ENCODE measurements at places on chromosomes 13 and 19.

DNA sequence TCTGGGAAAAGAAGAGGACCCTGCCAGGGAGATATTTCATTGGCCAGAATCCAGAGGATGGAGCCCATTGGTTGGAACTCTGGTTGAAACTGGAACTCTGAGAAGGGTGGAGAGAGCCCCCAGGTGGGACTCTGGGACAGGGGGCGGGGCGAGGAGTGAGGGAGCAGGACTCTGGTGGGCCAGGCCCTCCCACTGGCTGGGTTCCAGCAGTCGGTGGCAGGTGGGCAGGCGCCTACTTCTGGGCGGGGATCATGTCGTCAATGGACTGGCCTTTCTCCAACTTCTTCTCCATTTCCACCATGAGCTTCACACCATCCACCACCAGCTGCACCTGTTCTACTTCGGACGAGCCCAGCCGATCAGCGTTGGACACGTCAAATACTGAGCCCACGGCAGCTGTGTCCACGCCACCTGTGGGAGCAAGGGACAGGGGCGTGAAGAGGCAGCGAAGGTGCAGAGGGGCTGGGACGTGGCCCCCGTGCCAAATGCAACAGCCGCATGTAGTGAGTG, 16.1 kb downstream of the CKM start:
- no peak for DNase-seq

- DNase-seq: peak; percentile 40
Measured at GRCh38 chr19:49133621-49134454, 14.5 kb downstream of the PPFIA3 start.

GRCh38 chr19:44988896-44989556, 12.2 kb upstream of the RELB start:
- DNase-seq: peak; percentile 26

DNA sequence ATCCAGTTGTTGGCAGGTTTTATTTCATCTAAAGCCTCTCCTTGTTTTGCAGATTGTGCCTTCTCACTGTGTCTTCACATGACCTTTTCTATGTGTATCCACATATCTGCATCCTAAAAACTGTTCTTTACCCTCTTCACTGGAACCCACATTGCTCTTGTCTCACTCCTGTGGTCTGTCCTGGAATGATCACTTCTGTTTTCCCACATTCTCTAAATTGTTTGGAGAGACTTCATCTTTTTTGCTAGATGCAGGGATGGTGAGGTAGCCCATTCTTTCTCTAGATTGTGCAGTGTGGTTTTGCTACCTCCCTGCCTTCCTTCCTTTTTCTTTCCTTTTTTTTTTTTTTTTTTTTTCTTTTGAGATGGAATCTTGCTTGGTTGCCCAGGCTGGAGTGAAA, 608.6 kb upstream of the MIR17HG start:
- DNase-seq: no peak

- no peak for DNase-seq
Measured at GRCh38 chr13:21657538-21657937, 13.3 kb upstream of the FGF9 start.

DNA sequence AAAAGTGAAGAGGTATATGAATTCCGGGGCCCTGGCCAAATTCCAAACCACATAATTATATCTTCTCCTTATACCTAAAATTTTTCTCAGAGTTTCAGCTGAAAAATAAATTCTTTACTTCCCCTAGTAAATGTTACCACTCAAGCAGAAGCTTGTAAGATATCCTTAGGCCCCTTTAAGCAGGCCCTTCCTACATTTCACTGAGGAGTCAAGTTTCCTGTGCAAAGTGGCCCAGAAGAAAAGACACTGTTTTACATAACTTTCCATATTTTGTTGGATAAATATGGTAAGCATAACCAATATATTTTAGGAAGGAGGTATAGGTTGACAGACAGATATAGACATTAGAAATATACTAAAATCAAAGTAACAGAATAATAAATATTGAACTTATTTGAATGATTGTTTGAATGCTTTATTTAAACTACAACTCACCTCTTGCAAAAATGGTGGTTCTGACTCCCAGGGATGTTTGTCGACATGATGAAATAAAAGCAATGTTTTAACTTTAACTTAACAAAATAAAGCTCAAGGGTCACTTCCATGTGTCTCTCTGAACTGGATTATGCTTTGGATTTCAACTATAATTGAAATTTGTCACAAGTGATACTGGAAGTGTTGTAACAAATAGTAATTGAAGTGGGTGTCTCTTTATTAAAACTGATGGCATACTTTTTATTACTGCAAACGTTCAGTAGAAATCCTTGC, 141.2 kb downstream of the SPRY2 start:
- no peak for DNase-seq

GRCh38 chr19:1417681-1418495, 10.5 kb downstream of the DAZAP1 start:
- no peak for DNase-seq

DNA sequence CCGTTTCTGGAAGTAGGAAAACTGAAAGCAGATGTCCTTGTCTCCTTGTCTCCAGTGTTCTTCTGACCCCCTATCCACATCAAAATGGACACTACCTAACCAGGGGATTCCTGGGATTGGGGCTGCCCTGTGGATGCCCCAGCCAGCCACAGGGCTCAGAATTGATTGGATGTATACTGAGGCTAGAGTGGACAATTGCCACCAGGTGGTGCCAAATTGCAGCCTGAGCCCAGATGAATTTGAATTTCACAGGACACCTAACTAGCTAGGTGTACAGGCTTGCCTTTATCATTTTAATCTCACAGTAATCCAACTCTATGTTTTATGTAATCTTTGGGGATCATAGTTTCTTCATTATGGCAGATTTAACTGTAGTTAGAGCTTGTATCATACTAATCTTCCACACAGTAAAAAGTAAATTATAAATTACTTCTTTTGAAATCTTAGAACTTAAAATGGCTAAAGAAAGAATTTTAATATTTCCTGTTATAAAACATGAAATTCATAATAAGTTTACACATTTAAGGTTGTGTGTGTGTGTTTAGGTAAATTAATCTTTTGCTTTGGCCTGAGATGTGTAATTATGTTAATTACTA, 58.0 kb downstream of the PIBF1 start:
- peak; percentile 6 for DNase-seq

DNA sequence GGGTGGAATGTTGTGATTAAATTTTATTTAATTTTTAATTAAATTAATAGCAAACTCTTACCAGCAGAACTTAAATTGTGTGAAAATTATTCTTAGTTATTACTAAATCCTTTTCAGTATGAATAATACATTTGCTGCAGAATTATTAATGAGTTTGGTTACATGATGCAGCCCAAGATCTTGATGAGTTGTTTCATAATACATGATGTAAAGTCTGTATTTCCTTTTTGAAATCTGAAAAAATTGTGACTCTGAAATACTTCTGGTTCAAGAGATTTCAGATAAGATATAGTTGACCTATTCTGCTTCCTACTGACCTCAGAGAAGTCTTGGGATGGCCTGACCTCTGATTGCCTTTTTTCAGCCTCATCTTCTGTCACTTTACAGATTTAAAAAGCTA, 11.1 kb downstream of the SAE1 start:
- no peak for DNase-seq

GRCh38 chr19:30788105-30788765, 416.1 kb downstream of the ZNF536 start:
- no peak for DNase-seq

- no peak for DNase-seq
Measured at GRCh38 chr13:29165840-29166239, 345.7 kb downstream of the MTUS2 start.

- DNase-seq: peak; percentile 57
Measured at GRCh38 chr13:26872525-26873385, 112.2 kb upstream of the GPR12 start.

DNA sequence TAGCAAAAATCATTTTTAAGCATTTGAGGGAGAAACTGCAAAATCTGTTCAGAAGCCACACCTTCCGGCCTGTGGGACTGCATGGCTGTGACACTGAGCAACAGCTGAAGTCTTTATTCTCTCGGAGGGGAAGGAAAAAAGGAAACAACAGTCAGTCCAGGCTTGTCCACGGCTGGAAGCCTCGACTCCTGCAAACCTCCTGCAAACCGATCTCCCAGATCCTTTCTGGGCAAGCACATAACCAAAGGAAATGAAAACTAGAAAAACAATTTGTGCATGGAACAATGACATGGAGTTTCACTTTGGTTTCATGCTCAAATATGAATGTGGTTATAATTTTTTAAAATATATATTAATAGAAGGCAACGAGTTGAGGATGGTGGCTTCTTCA, 1.0 kb downstream of the COL4A1 start:
- DNase-seq: no peak

DNA sequence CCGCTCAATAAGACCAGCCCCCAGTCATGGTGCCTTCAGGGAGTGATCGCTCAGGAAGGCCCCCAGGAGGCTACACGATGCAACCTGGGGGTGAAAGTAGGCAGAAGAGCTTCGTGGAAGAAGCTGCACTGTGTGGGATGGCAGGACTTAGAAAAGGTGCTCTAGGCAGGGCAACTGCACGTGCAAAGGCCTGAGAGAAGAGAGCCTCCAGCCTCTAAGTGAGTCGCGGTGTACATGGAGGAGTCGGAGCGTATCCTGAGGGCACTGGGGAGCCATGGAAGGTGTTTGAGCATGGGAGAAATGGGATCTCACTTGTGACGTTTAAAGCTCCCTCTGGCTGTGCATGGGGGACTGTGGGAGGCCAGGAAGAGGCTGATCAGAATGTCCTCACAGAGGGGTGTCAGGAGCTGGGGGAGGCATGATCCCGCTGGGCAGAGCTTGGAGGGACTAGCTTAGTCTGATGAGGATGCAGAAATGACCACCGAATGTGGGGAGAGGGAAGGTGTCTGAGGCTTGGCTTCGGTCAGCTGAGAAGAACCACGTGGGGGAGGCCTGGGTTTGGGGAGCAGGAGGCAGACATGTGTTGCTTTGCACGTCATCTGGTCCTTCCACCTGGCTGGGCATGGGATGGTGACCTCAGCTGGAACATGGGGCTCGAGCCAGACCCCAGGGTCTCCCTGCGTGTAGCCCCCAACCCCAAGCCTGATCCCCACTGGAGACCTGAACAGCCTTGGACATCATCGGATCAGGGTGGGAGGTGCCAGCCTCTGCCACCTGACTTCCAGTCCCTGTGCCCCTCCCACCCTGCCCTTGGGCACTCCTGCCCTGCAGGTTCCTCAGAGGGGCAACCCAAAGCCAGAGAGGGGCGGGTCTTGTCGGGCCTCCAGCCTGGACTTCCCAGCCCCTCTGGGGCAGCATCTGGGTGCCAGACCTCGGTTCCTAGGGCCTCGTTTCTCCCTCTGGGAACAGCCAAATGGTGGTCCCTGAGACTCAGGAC, 1.1 kb downstream of the APC2 start:
- no peak for DNase-seq

GRCh38 chr13:91714855-91715254, 316.4 kb downstream of the GPC5 start:
- no peak for DNase-seq

DNA sequence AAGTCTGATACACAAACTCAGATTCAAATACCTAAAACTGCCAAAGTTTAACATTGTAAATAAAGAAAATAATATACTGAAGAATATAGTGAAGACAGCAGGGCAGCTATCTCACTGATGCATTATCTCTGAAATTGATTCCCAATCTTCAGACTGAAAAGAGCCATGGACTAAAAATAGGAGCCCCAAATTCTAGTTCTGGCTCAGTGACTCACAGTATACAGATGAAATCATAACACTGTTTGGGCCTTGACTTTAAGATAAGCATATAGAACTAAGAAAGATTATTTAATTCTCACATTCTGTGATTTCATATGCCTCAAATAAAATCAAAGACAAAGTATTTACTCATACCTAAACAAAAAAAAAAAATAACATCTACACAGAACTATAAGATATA, 53.9 kb downstream of the RBM26 start:
- DNase-seq: no peak

GRCh38 chr13:23551213-23552008, 18.8 kb upstream of the TNFRSF19 start:
- no peak for DNase-seq

GRCh38 chr13:92900446-92900845, 326.2 kb upstream of the GPC6 start:
- no peak for DNase-seq

All from stimulated activated CD4-positive, alpha-beta T cell treated with anti-CD3 and anti-CD28 coated beads, TNF-alpha, amount 100 ng/mL, for 48 hours (primary cell).